ENCODE measurements at places on chromosomes 2 and 18.
A peak's percentile ranks its signal among the peaks of the same experiment; 100 is the strongest.

GRCh38 chr2:240760121-240760520 lies 59.9 kb downstream of the KIF1A start:
- DNase-seq = no peak

DNA sequence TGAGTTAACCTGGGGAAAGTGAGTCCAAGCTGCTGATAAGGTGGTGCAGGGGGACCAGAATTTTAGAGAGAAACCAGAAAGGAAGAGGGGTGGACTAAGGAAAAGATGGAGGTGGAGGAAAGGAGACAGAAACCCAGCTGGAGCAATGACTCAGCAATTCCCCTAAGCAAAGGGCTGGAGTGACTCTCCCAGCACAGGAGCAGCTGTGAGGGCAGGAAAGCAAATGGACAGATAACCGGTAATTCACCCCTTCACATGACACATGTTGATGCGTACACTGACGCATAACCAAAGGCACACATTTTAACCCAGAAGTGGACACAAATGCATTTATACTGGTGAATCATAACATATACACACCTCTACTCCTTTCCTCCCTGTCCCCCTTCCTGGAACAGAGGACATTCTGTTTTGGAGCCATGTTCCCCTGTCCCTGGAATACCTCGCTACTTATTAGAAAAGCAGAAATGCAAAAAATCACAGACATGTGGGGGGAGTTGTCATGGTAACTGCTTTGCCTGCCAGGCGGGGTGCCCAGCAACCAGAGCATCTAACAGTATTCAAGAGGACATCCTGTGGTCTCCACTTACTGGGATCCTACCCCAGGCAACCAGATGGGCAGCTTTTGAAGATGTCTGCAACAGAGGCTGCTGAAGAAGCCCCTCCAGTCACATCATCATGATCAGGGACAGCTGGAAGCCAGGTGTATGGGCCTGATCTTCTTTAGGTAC lies 4.7 kb downstream of the CDK5R2 start:
- DNase-seq = peak; percentile 94

GRCh38 chr18:61856678-61857077 lies 36.1 kb downstream of the RNF152 start:
- DNase-seq = no peak

- DNase-seq = no peak
Measured at GRCh38 chr18:9570255-9570654, 44.1 kb downstream of the PPP4R1 start.

GRCh38 chr2:216352653-216353270 lies 19.5 kb downstream of the MARCHF4 start:
- DNase-seq = no peak

GRCh38 chr2:162057426-162057825 lies 16.6 kb downstream of the DPP4 start:
- DNase-seq = no peak

DNA sequence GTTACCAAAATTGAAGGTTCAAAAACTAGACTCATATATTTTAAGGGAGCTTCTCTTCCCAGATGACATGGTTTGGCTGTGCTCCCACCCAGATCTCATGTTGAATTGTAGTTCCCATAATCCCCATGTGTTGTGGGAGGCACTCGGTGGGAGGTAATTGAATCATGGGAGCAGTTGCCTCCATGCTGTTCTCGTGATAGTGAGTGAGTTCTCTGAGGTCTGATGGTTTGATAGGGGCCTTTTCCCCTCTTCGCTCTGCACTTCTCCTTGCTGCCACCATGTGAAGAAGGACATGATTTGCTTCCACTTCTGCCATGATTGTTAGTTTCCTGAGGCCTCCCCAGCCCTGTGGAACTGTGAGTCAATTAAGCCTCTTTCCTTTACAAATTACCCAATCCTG lies 140.1 kb downstream of the MAIP1 start:
- DNase-seq = no peak

DNA sequence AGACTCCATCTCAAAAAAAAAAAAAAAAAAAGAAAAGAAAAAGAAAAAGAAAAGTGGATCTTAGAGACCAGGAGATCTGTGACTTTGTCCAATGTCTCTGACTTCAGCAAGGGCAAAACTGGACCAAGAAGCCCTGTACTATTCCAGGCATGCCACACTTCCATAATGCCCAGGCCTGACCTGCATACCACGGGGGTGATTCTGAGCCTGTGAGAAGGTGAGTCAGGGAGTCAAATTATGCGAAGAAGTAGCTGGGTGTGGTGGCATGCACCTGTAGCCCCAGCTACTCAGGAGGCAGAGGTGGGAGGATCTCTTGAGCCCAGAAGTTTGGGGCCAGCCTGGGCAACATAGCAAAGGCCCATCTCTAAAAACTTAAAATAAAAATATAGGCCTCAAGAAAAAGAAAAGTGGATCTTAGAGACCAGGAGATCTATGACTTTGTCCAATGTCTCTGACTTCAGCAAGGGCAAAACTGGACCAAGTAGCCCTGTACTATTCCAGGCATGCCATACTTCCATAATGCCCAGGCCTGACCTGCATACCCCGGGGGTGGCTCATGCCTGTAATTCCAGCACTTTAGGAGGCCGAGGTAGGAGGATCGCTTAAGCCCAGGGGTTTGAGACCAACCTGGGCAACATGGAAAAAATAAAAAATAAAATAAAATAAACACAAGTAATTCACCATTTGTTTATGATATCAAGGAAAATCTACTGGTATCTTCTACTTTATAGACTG lies 12.2 kb upstream of the PUM2 start:
- no peak for DNase-seq

DNA sequence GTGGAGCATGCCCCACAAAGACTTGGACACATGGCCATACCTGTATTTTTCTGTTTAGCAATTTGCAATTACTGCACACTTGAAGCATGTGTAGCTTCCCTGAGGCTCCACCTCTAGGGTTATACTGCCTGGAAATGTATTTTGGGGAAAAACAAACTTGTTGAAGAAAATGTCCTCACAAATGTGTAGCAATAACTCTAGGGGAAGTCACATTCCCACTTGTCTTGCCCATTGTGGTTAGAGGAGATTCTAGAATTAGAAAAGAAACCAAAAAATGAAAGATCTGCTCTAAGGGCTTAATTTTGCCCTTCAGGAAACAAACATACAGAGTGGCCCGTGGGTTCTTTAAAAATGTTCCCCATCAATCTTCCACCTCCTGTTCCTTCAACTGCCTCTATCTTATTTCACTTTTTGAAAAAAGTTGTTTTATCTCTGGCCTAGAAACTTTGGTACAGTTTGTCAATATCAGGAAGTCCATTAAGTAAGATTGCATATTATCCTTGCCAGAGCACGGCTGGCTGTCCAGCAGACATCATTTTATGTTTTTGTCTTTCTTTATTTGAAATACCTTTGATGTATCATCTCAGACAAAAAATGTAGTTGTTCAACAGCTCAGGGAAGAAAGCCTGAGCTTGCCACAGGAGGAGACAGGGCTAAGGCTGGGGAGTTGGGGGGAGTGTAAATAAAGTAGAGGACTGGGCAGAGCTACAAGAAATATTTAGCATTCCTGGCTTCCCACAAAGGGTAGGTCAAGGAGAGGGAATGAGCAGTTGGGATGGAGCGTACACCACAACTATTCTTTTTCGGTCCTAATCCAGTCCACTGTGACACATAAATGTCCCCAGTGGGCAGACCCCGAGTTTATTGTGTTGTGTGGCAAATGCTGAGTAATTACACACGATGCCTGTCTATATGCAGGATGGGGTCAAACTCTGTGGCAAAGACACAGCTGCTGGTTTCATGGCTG lies 96.8 kb upstream of the CDC42EP3 start:
- peak; percentile 90 for DNase-seq

DNA sequence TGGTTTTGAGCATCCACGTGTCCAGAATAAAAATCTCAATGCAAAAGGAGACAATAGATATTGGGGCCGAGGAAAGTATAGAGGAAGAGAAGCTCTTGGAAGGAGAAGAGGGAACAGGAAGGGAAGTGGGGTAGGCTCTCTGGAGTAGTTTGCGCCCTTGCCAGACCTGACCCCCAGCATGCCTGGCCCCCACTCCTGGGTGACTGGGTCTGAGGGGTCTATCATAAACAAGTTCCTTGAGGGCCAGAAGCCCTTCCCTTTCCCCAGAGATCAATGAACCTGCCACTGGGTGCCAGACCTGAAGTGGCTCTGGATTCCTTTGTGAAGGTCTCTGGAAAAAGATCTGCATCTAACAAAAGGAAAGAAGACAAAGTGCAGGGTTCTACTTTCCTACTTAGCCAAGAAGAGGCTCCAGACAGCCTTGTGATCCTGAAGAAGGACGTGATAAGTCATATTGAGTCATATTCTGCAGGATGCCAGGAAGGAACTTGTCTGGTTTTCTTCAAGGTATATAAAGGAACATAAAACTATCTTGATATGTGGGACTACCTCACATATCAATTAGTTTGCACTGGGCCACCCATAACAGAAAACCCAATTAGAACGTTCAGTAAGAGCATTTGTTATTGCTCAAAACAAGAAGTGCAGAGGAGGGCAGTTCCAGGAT lies 18.7 kb upstream of the ATOH8 start:
- peak; percentile 80 for DNase-seq

DNA sequence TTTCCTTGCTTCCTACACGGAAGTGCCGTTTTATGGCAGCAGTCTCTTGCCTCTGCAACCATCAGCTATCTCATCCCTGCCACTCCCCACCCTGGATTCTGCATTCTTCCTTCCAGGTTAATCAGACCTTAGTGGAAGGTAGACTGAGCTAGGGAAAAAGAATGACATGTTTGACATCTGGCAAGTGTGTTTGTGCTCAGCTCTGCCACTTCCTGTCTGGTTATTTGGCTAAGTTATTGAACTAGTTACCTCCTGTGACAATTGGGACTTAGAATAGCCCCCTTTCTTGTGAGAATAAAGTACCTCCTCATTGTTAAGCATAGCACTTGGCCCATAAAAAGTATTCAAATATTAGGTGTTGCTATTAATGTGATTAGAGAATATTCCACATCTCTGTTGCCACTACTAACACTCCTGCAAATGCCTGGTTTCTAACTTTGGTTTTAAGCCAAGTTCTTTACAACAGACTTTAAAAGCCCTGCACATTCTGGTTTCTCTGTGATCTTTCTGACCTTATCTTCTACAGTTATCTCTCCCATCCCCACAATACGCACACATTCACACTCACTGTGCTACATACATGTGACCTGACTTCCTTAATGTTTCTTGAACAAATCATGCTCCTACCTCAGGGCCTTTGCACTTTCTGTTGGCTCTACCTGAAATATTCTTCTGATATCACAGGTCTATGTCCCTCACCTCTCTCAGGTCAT lies 10.8 kb upstream of the MAPRE2 start:
- no peak for DNase-seq

DNA sequence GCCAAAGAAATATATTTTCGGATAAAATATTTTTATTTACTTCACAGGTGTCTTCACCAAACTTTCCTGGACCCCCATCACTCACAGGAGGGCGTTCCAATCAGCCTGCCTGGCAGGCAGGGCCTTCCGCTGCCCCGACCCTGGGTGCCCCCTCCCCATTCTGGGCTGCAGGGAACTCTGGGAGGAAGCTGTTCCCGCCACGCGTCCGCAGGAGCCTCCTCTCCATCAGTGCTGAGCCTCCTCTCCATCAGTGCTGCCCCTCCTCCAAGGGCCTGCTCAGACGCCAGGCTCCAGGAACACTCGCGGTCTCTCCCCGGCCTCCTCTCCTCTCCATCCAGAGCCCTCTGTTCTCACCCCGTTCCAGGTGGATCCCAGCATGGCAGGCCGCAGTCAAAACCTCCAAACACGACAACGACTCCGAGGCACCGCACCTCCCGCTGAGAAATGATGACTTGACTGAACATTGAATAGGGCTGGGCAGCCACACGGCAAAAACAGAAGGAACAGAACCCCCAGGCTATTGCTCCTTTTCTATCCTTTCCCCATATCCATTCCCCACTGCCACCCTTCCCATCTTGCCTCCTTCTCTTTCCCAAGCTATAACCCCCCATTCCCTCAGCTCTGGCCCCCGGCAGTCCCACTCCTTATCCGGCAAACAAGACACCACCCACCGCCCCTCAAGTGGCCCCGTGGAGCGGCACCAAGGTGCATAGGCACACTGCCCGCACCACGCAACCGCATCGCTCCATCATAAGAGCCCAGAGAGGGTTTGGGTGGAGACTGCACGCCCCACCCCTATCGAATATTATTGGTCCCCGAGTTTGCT lies 268.6 kb upstream of the RAB6C start:
- DNase-seq = no peak

GRCh38 chr2:227127201-227127600 lies 36.8 kb downstream of the COL4A4 start:
- DNase-seq = no peak

GRCh38 chr2:60466161-60466702 lies 87.2 kb downstream of the BCL11A start:
- no peak for DNase-seq

GRCh38 chr2:240393831-240394410 lies 41.5 kb upstream of the GPC1 start:
- DNase-seq = peak; percentile 60

- DNase-seq = no peak
Measured at GRCh38 chr2:3430740-3431490, 51.4 kb downstream of the TRAPPC12 start.

DNA sequence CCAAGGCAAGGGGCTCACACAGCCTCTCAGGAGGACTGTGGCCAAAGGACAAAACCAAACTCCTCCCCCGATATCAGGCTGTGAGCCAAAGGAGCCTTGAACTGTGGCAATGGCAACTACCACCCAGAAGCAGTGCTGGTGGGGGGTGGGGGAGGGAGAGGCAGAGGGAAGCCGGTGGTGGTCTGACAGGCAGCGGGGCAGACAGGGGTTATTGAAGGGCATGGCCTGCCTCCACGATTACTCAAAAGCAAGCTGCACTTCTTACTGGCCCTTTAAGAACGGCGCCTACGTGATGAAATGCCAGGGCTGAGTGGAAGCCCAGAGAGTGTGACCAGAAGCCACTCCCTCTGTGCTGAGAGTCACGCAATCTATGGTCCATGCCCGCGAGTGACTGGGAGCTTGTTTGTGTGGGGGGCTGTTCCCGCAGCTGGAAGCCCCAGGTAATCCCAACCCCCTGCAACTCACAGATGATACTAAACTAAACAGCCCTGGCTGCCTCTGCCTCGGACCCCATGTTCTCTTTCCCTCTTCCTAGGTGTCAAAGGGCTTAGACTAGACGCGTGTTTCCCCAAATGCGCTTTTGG lies 128.2 kb upstream of the CXCR4 start:
- peak; percentile 18 for DNase-seq

GRCh38 chr2:204359076-204359475 lies 186.2 kb upstream of the PARD3B start:
- no peak for DNase-seq

GRCh38 chr2:234142530-234142929 lies 92.0 kb downstream of the SPP2 start:
- DNase-seq = no peak

- DNase-seq = peak; percentile 89
Measured at GRCh38 chr2:219684721-219685689, 57.6 kb downstream of the SLC4A3 start.

- peak; percentile 26 for DNase-seq
Measured at GRCh38 chr2:15560140-15560987, 770 bp downstream of the NBAS start.

- DNase-seq = no peak
Measured at GRCh38 chr2:180161415-180161814, 154.3 kb upstream of the CWC22 start.

- DNase-seq = no peak
Measured at GRCh38 chr2:227340106-227340505, 15.1 kb downstream of the MFF start.

GRCh38 chr2:42923580-42924417 lies 131.4 kb upstream of the HAAO start:
- peak; percentile 68 for DNase-seq

- DNase-seq = peak; percentile 22
Measured at GRCh38 chr2:47321411-47322031, 81.4 kb upstream of the MSH2 start.

Data from fibroblast of mammary gland (primary cell).